Lower leg skin (tissue), 4 donors: ENCODE measurements at places on chromosomes 6 and 20. TPM values are rescaled to one million over a fixed set of nuclear protein-coding genes. Genes with fewer than 3 reads are reported as not detected.

DNA sequence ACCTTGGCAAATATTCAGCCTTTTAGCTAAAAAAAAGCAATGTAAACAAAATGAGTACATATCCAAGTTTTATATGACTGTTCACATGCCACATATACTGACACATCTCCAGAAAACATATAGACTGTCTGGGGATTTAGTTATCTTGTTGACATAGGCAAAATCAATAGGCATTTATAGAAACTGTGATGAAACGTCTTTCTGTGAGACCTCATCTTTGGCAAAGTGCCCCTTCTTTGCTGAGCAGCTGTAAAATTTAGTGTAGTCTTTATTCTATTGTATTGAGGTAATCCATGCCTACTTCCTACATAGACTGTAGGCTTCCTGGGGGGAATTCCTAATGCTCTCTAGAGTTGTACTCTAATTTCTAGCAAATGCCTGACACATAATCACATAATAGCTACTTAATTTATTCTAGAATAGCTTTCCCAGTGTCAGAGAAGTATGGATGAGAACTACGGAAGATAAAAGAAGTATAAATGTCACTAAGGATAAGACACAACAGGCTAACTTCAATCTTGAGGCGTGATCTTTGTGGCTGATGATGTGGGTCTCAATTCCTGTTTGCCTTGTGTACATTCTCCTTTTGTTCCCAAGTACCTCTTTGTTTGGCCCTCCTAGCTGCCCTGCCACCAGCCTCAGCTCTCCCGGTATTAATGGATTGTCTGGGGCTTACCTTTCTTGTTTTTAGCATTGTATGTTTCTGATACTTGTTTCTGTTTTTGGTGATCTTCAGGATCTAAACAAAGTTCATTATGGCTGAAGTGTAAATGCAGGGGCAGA, 30.6 kb downstream of the PTCHD4 start:
- no peak for DNase-seq

DNA sequence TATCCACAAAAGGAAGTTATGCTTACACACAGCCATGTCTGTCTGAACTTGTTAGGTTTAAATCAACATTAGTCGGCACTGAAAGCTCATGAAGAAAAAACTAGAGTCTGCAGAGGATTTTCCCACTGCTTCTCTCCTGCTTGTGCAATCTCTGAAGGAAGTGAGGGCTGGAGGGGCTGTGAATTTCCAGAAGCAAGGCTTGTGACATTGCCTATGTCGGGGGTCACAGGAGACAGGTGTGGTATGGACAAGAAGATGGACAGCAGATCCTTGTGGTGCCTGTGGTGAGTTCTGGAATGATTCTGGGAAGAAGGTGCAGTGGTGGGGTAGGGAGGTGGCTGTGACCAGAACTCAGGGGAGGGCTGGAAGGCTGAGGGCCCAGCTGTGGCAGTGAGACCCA, 84.3 kb upstream of the TRAF3IP2 start:
- DNase-seq, result no peak

JPH2 gene
- 6.9 TPM for total RNA-seq

LY6G6D gene
- not detected for total RNA-seq
